ENCODE measurements at places on chromosomes 16 and 17.

GRCh38 chr17:79065105-79065670, 9.4 kb upstream of the ENGASE start:
- no peak for ATAC-seq

DNA sequence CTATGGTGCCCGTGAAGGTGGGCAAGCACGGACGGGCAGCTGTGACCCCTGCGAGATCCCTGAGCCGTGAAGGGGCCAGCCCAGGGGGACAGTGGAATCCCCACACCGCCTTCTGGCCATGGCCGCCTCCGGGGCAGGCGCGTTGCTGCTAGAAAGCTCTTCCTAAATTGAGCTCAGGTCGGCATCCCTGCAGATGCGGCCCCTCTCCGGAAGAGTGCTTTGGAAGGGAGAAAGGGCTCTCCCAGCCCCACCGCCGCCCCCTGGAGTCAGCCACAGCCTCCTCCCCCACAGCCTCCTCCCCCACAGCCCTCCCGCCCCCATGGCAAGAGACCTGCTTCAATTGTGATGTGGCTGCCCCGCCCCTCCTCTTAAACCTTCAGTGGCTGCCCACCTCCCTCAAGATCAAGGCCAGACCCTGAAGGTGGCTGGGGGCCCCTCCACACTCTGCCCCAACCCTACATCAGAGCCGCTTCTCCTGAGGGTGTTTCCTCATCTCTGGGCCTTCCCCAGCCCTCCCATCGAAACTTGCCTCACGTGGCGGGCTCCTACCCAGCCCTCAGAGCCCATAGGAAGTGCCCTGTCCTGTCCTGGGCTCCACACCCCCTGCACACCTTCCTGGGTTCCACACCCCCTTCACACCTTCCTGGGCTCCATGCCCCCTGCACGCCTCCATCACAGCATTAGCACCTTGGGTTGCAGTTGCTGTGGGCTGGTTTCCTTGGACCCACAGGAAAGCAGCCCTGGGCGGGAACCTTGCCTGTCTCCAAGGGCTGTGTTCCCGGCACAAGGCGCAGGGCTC, 5.5 kb upstream of the CBFA2T3 start:
- ATAC-seq = no peak

- no peak for ATAC-seq
These were observed 71.0 kb upstream of the DOC2B start for GRCh38 chr17:252456-252855.

DNA sequence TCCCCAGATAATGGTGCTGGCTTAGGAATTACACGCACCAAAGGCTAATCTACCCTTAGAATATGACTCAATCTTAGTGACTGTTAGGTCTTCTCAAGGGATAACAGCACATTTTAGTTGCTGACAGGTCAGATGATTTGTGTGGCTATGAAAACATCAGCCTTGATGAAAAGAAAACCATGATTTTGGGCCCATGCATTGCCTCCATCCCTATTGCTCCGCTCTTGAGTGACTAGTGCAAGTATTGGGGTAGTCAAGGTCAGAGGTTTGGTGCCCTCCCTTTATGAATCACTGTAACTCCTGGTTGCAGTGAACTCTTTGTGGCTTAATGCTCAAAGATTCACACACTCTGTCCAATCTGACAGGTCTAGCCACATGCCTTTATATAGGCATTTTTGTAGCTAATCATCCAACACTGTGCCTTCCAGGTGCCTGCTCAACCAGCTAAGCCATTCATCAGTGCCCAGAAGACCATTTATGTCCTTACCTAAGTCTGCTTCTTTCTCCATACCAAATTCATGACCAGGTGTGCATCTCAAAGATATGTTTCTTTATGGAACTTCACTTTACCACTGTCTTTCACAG, 251.6 kb downstream of the KCNJ2 start:
- ATAC-seq = no peak

DNA sequence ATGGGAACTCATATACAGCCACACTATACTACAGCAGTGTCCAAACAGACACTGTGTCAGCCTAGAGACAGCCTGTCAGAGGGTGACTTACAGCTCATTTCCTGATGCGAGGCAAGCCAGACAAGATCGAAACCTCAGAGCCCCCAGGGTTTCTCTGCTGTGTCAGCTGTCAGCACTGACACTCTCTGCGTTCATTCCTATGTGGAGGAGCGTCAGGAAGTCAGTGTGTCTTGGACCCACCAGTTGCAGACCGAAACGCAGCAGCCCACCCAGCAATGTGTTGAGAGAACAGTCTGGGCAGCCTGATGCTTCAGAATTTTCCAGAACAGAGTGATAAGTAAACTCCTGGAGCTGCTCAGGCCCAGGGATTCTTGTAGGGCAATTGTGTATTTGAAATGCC, 20.6 kb upstream of the MAPT start:
- ATAC-seq = peak; percentile 68

DNA sequence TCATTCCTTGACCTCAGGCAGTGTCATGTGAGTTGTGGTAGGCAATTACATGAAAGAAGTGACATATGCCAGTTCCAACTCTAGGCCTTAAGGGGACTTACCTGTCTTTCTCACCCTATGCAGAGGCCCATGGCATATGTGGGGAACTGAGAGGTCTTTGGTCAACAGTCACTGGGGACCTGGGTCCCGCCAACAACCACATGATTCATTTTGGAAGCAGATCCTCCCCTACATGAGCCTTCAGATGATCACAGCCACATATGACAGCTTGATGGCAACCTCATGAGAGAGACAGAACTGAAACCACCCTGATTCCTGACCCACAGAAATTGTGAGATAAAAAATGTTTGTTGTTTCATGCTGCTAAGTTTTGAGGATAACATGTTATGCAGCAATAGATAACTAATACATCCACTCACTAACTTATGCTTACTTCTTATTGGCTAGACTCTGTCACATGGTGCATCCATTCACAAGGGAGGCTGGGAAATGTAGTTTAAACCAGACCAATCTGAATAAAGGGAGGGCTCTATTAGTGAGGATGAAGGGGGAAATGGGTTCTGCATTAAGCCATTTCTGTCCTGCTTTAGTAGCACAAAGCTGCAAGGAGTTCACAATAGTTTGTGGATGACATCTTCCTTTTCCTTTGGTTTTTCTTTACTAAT, 298.2 kb downstream of the HAPSTR1 start:
- no peak for ATAC-seq

DNA sequence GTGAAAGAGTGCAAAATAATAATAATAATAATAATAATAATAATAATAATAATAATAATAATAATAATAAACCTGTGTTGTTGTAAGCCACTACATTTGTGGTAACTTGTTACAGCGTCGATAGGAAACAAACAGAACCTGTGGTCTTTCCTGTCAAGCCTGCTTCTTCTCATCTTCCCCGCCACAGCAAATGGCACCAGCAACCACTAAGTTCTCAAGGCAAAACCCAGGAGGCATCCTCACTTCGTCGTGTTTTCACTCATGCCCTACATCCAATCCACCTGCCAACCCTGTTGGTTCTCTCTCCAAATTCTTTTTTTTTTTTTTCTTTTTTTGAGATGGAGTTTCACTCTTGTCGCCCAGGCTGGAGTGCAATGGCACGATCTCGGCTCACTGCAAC, 34.2 kb downstream of the ITGAE start:
- no peak for ATAC-seq

DNA sequence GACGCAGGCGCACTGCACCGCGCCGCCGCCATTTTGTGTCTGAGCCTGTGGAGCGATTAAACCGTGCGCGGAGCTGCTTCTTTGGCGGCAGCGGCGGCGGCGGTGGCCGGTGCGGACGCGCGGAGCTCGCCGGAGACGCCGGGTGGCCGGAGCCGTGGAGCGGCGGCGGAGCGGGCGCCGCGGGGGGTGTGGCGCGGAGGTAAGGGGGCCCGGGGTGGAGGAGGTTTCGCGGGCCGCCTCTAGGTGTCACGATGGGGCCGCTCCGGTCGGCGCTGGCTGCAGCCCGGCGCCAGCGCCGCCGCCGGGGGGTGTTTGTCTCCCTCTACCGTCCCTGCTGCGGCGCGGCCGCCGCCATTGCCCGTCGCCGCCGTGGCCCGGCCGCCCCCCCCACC, at the start of gene CTCF:
CTCF (plus strand) TSS at position 1 of the 392 bp plus-strand sequence. CDS start 48,307 bp downstream, outside the sequence.
- peak; percentile 68 for ATAC-seq

- ATAC-seq = no peak
These were observed 13.6 kb downstream of the CDC42EP4 start for GRCh38 chr17:73297934-73298861.

GRCh38 chr17:6421700-6422604, 13.0 kb downstream of the AIPL1 start:
- peak; percentile 96 for ATAC-seq

DNA sequence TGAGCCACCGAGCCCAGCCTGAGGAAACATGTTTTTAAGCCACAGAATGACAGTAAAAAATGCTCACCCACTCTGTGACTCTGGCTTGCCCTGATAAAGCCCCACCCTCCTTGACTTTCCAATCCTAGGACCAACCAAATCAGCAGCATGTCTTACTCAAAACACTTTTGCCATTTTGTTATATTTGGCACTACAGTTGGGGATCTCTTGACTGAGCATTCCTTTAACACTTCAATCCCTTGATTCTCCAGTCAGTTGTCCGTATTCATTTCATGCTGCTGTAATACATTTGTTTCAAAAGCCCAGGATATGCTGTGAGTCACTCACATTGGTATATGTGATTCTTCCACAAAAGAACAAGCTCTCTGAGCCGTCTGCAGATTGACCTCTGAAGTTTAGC, 8.2 kb downstream of the MYH3 start:
- no peak for ATAC-seq

DNA sequence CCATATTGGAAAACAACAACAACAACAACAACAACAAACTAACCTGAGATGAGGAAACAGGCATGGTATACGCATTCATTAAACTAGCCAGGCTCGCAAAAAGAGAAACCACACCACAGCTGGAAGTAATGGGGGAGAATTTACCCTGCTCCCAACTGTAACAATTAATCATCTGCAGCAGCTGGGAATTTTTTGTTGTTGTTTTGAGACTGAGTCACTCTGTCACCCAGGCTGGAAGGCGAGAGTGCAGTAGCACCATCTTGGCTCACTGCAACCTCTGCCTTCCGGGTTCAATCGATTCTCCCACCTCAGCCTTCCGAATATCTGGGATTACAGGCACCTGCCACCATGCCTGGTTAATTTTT, 16.3 kb downstream of the PRPSAP1 start:
- no peak for ATAC-seq

DNA sequence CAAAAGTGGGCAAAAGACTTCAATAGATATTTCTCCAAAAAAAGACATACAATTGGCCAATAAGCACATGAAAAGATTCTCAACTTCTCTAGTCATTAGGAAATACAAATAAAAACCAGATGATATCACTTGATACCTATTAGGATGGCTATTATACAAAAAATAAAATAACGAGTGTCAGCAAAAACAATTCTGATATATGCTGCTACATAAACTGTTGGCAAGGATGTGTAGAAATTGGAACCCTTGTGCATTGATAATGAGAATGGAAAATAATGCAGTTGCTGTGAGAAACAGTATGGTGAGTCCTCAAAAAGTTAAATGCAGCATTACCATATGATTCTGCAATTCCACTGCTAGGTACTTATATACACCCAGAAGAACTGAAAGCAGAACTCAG, 80.6 kb downstream of the BRIP1 start:
- ATAC-seq = no peak

DNA sequence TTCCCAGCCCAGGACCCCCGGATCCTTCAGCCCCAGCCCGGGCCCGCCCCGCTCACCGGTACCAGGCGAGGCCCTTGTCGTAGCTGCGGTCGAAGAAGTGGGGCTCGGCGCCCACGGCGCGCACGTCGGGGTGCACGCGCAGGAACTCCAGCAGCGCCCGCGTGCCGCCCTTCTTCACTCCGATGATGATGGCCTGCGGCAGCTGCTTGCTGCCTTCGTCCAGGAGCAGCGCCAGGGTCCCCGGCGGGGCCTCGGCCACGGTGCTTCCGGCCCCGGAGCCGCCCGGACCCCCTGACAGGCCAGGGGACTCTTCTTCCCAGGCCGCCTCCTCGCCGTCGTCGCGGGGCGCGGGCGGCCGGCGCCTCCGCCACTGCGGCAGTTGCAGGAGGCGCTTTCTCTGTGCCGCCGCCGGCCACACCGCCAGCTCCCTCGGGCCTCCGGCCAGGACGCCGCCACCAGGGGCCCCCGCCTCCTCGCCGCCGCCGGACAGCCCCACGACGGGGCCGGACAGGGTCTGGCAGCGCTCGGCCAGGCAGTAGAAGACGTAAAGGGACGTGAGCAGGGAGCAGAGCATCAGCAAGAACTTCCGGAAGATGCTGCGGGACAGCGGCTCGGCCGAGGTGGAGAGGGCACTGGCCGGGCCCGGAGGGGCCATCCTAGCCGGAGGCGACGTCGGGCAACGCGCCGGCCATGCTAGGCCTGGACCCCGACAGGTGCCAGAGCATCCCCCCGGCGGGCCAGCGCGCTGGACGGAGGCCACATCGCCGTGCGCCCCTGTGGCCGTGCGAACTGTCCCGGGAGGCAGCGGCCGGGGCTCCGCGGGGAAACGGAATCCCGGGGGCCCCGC, 1.0 kb downstream of the HS3ST3A1 start:
- ATAC-seq = no peak

- ATAC-seq = no peak
These were observed 532.9 kb downstream of the MAF start for GRCh38 chr16:79067600-79067999.

GRCh38 chr16:59463776-59464175, 729.7 kb upstream of the GOT2 start:
- no peak for ATAC-seq

DNA sequence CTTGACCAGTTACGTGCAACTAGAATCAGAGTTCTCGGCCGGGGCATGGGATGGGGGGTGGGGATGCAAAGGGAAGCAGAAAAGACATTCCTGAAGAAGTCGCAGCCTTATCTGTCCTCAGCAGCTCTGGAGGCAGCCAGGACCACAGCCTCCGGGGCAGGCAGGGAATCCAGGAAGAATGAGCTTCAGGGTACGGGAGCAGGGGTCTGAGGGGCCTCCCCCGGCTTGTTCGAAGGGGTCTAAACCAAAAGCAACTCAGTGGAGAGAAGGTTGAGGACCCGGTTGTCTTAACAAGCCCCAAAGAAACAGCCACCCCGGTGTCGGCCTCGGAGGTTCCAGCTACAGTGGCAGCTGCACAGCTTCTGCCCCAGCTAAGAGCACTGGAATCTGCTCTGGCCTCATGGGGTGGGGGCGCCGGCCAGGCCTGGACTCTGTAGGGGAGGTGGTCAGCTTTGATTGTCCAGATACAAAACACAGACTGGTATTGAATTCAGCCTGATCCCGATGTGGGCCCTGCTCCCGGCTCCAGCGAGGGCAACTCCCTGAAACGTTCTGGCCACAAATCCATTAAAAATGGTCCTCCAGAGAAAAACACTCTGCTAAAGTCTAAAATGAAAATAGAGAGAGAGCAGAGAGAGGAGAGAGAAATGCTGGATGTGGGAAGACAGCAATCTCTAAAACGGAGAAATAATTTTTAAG, 7.7 kb downstream of the HOXB4 start:
- no peak for ATAC-seq

- no peak for ATAC-seq
These were observed 14.5 kb upstream of the GPRC5C start for GRCh38 chr17:74417178-74418045.

GRCh38 chr16:82082543-82083244, 47.6 kb downstream of the HSD17B2 start:
- ATAC-seq = no peak

GRCh38 chr17:37134050-37134449, 185.3 kb downstream of the AATF start:
- peak; percentile 31 for ATAC-seq

- ATAC-seq = no peak
These were observed 349.8 kb downstream of the SEC14L1 start for GRCh38 chr17:77490361-77491183.

- peak; percentile 73 for ATAC-seq
These were observed 497 bp downstream of the SMIM5 start for GRCh38 chr17:75633486-75634375.

Data from motor neuron (in vitro differentiated cells).